ENCODE measurements at places on chromosomes 1 and 21.

DNA sequence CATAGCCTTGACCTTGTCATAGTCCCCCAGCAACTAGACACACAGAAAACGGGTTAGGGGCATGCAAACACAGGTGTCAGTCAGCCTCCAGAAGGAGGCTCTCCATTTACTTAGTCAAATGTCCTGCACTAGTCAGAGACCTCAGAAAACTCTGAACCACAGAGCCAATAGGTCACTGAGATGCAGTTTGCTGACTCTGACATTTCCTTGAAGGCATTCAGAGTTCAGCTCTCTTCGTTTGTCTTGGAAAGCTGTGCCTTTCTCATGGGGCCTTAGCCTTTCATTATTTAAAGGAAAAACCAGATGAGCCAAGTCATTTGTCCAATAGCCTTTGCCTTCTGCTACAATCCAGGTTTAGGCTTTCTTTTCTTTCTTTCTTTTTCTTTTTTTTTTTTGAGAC lies 3.5 kb downstream of the OLFML2B start:
- no peak for DNase-seq

DNA sequence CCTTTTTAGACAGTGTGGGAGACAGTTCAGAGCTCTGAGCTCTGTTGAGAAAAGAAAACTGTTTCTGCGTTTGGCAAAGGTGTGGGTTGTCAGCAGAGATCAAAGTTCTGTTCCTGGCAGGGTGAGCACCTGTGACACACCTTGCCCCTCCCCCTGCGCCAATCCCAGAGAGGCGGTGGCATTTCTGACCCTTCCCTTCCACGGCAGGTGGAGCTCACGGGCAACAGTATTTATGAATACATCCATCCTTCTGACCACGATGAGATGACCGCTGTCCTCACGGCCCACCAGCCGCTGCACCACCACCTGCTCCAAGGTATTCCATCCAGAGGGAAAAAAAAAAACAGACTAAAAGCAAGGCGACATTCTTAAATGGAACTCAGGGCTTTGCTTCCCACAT lies 20.7 kb downstream of the SIM2 start:
- DNase-seq: no peak

- no peak for DNase-seq
Measured at GRCh38 chr1:207910591-207911354, at the start of gene CD34. Gene CD34 (minus strand): TSS chr1:207911125. CDS start chr1:207911080, 45 bp downstream.

DNA sequence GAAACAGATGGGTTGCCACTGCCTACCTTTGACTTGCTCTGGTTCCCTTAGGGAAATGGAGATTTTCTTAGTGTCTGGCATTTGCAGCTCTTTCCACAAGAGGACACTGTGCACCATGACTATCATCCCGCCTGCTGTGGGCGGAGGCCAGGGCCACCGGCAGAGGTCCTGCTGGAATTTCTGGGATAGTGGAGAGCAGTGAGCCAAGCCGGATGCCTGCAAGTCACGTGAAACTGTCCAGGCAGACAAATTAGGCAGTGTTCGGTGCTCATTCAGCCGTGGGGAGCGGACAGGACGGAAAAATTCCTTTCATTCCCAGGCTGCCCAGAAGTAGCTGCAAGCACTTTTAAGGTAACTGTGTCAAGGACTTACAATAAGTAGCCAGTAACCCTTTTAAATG lies 43.4 kb downstream of the IGSF5 start:
- no peak for DNase-seq

GRCh38 chr1:220828179-220828490 lies 41.4 kb downstream of the MTARC1 start:
- no peak for DNase-seq

- DNase-seq: no peak
Measured at GRCh38 chr1:114257554-114257953, 103.9 kb upstream of the SYT6 start.

DNA sequence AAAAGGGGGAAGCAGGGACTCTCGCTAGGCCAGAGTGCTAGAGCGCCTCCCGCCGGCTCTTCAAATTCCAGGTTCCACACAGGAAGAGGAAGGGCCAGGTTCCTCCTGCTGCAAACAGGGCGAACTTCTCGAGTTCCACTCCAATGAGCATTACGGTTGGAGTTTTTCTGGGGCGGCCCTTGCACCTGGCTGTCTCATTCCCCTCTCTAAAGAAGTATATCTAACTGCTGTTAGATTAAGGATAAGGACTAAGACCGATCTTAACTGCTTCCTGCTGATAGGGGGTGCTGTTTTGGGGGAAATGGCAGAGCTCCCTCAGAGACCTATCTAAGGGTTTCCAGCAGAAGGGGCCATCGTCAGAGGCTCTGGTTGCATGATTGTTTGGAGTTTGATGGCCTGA lies 138.0 kb downstream of the RABGAP1L start:
- DNase-seq: no peak

DNA sequence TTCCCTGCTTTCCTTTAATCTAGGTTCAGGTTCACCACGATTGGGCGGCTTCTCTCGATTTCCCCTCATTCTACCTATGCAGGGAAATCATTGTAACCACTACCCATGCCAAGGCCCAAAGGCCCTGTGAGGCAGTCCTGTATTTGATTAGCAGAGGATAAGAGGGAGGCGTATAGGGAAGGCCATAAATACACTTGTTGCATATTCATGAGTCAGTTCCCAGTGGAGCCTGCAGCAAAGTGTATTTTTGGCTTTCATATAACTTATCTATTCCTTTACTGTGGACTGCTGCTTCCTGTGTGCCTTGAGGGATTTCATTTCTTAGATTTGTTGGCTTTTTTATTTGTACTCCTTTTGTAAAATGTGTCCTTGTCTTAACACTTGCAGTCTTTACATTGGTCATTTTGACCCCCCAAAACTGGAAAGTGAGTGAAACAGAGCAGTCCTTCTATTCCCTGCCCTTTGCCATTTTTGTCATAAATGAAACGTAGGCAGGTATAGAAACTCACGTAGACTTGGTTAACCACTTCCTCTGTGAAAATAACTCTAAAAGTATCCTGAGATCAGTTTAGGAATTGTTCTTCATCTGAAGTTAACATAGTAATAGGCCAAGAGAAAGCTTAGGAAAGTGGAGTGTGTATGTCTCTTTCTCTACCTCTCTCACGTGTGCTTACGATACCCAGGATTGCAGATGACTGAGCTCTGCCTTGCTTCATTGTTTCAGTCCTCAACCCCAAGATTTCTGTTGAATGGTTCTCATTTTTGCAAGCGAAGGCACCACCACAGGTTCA lies 19.6 kb upstream of the KCNQ4 start:
- DNase-seq: no peak

DNA sequence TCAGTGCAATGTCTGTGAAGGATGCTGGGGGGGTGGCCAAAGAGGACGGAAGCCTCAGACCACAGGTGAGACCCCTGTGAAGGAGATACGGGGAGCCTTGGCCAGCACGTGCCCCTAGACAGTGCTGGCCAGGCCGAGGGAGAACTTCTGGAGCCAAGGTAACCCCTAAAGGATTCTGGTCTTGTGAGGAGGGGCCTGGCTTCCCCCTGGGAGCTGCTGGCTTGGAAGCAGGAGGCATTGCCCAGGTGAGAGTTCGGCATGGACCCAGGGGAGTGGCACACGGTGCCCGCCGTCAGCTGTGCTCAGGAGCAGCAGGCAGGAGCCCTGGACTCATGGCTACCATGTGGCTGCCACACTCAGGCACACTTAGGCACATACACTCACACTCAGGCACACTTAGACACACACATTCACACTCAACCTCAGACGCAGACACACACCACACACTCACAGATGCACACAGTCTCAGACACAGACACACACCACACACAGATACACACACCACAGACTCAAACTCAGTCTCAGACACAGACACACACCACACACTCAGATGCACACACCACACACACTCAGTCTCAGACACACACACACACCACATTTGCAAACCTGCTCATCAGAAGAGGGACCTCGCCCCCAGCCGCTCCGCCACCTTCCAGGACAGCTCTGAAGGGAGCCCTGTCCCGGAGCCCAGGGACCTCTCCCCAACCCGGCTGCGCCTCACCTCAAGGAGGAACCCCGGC lies 1.1 kb upstream of the COL6A2 start:
- DNase-seq: no peak

- DNase-seq: no peak
Measured at GRCh38 chr21:24955275-24955961, 651.9 kb downstream of the MRPL39 start.

- peak; percentile 14 for DNase-seq
Measured at GRCh38 chr1:211577819-211578639, 932 bp downstream of the SLC30A1 start.

- DNase-seq: no peak
Measured at GRCh38 chr1:35707601-35708440, 10.9 kb downstream of the C1orf216 start.

GRCh38 chr21:14956807-14957206 lies 108.0 kb downstream of the NRIP1 start:
- DNase-seq: no peak

DNA sequence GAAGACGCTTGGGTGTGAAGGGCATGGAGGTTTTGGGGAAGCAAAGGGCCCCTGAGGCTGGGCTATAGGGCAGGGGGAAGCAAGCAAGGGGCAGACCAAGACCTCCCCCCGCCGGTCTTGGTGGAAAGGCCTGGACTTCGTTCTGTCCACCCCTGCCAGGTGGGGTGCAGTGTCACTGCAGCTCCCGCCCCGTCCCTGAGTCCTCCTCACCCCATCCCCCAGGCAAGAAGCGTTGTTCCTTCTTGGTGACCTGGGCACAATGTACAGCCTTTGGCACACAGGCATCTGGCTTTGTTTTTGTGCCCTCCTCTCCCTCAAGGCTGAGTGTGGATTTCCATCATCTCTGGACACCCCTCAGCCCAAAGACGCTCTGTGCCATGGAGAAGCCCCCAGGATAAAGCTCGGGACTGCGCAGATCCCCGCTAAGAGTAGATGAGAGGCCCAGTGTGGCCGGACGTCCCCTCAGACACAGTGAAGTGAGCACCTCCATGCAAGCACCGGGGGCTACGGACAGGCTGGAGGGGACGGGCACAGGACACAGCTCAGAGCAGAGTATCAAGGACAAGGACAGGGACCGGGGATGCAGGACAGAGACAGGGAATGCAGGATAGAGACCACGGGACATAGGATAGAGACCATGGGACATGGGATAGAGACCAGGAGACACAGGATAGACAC lies 89.4 kb upstream of the ACTRT2 start:
- DNase-seq: no peak

GRCh38 chr1:167484726-167485502 lies 33.4 kb downstream of the CD247 start:
- DNase-seq: no peak

- DNase-seq: no peak
Measured at GRCh38 chr1:224047538-224047937, 66.4 kb upstream of the FBXO28 start.

- no peak for DNase-seq
Measured at GRCh38 chr1:204714194-204714860, 28.8 kb upstream of the LRRN2 start.

DNA sequence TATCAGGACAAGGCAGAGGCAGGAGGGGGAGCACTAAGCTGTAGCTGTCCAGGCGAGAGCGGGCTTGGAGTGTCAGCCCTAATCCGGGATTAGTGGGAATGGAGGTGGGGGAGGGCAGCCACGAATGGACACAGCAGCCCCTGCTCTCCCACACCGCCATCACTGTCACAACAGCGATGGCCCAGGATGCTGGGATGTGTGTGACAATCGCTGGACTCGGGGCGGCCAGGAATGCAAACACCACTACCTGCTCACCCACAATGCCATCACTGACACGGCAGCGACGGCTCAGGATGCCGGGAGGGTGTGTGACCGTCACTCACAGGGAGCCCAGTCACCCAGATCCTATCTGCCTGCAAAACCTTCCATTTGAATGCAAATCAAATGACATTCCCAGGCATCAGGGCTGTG lies 2.9 kb downstream of the C2CD2 start:
- no peak for DNase-seq

GRCh38 chr1:41582004-41582325 lies 97.5 kb upstream of the EDN2 start:
- DNase-seq: no peak

DNA sequence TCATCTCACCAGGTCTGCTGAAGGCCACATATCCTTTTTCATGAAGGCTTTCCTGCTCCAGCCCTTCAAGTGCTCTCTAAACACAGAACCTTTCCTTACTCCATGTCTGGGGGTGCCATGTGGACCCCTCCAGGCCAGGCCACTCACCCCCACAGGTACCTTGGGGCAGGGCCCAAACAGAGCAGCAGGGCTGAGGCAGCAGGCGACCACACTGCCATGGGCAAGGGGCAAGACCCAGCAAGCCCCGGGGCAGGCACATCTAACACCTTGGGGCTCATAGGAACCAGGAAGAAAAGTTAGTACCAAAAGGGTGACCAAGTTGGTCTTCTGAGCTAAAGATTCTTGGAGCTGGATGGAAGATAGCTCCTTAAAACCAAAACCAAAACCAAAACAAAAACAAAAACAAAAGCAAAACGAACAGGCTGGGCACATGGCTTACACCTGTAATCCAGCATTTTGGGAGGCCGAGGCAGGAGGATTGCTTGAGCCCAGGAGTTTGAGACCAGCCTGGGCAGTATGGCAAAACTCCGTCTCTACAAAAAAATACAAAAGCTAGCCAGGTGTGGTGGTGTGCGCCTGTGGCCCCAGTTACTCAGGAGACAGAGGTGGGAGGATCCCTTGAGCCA lies 63.7 kb downstream of the MRPL37 start:
- DNase-seq: no peak

DNA sequence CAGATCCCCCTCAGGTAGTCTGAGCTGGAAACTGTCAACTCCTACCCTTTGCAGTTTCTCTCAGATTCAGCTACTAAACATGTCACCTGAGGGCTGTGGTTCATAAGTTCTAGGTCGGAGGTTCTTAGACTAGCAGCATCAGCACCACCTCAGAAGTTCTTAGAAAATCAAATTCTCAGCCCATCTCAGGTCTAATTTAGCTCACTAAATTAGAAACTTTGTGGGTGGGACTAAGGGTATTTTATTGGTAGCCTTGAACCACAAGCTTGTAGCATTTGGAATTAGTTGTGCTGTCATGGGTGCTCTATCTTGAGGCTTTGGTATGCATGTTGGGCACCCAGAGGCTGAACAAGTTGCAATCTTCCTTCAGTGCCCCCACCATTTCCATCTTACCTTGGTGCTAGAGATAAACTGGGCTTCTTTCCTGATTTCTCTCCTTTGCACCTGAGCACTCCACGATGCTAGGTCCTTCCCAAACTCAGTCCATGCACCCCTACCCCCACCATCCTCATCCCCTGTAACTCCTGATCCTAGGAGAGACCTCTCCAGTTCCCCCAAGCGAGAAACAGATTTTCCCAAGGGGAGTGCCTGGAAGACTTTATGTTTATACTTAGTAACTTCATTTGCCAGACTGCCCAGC lies 54.2 kb downstream of the S1PR1 start:
- no peak for DNase-seq

- no peak for DNase-seq
Measured at GRCh38 chr1:221708076-221708571, 33.8 kb downstream of the DUSP10 start.

GRCh38 chr1:38371505-38371844 lies 324.9 kb upstream of the POU3F1 start:
- DNase-seq: no peak

DNA sequence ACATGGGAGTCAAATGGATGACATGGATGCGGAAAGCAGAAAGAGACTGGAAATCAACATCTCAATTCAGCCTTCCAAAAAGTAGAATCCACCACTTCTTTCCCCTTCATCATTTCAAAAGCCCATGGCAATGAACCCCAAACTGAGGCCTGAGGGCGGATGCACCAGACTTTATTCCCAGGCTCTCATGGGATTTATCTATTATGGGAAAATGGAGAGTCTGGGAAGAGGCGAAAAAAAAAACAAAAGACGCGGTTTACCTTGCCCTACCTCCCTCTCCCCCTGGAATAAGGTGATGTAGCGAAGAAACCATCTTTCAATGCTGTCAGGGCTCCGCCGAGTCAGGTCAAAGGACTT lies 624 bp downstream of the KIFAP3 start:
- no peak for DNase-seq

Measured in esophagus squamous epithelium (tissue), 5 donors.